LHCN-M2 (cell line): ENCODE measurements at places on chromosomes 13 and 19.

DNA sequence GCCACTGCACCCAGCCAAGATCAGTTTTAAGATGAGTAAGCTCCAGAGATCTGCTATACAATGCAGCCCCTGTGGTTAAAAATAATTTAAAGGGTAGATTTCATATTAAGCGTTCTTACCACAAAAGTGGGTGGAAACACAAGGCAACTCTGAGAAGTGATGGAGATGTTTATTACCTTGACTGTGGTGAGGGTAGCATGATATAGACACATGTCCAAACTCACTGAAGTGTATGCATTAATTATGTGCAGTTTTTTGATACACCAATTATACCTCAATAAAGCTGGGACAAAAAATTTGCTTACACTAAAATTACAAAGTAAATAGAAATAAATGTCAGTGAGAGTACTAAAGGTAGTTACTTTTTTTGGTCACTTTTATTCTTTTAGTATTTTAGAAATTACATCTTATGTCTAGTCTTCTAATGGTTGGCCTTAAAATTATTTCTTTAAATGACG is 696.5 kb downstream of the UQCRFS1 start:
- no peak for DNase-seq

DNA sequence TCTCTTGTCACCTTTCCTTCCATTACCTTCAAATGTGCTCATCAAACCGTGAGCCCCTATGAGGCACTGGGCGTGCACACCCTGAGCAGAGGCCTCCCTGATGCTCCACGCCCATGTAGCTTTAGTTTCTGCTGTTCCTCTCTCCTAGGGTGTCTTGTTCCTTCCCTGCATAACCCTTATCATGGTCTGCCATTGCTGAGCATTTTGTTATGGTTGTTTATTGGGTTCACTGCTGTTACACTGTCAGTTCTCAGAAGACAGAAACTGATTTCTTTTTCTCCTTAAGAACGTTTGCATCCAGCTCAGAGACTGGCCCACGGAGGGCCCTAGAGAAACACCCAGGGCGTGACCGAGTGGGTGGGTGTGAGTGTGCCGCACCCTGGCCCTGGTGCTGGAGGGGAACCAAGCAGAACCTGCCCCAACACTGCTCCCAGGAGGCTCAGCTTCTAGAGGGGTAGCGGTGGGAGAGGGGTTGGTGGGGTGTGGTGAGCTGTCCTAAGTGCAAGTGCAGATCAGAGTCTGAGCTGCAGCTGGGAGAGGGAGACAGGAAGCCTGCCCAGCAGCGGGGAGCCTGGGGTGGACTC is 61.4 kb upstream of the URI1 start:
- no peak for DNase-seq

DNA sequence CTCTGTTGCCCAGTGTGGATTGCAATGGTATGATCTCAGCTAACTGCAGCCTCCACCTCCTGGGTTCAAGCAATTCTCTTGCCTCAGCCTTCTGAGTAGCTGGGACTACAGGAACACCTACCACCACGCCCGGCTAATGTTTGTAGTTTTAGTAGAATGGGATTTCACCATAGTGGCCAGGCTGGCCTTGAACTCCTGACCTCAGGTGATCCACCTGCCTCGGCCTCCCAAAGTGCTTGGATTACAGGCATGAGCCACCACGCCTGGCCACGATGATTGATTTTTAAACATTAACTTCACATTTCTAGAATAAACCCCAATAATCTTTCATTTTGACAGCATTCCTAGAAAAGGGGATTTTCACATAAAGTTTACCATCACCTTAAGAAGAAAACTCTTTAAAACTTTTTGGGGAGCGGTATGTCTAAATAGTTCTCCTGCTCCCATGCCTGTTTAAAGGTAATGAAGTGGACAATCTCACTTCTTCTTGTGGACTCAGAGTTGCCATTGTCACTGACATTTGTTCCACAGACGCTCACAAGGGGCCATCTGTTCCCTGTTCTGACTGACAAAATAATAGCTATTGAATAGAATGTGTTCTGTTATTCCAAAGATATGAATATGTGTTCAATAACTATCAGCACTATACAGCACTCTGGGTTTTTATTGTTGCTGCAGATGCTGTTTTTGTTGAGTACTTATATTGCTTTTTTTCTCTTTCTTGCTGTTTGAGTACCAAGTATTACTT is 66.1 kb upstream of the C1QTNF9B start:
- no peak for DNase-seq

- DNase-seq, result no peak
Observed at GRCh38 chr19:46596008-46596407, 5.1 kb upstream of the CALM3 start.

DNA sequence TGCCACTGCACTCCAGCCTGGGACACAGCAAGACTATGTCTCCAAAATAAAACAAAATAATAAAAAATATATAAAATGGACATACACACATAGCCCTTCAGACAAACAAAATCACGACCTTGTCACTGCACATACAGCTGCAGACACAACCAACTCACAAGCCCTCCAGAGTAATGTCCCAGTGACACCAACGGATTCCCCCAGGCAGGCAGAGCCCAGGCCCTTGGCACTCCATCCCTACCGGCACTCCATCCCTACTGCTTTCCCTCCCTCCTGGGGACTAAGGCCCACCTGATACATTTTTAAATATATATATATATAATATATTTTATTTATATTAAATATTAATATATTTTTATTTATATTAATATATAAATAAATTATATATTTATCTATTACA is 18.5 kb downstream of the ZNF101 start:
- no peak for DNase-seq

DNA sequence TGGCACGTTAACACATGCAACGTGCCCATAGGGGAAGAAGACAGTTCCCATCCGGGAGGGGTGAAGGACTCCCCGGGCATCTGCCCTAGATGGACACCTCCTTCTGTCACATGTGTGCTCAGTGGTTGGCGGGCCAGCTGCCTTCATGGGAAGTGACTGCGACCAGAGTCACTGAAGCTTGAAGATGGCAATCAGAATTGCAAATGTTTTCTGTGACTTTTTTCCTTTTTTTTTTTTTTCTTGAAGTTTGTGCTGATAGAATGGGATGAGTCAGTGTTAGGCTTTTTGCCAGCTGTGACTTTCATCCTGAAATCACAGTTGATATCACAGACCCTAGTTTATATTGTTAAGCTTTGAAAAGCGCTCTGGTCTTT is 109.2 kb upstream of the MCF2L start:
- DNase-seq, result peak; percentile 73

DNA sequence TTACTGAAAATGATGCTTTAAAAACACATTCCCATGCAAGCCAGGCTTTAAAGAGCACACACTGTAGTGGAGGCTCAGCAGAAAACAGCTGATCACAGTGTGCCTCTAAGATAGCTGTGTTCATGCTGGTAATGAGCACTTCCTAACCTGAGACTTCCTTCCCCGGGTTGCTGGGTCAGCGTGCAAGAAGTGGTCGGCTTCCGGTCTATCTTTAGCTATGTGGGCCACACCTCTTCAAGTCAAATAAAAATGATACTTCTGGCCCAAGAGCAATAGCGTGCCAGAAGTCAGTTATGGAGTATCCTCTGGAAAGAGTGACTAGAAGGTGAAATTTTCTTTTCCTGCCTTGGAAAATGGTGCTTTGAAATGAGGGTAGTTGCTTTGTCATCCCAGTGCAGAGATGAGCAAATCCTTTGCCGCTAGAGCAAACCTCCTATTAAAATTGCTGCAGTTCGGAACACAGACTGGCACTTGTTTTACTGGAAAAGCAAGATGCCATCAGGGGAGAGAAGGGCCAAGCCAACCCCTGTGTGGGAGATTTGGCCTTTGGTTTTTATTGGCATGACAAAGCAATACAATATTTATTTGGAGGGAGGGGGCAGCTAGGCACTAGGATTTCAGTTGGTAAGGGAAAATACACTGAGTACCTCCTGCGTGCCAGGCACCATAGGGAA is 64.2 kb downstream of the ARHGAP35 start:
- no peak for DNase-seq

- DNase-seq, result no peak
Observed at GRCh38 chr13:47170971-47171370, 274.1 kb upstream of the HTR2A start.

- DNase-seq, result no peak
Observed at GRCh38 chr19:32674153-32674930, 638 bp downstream of the ANKRD27 start.

- DNase-seq, result no peak
Observed at GRCh38 chr13:47999973-48000372, 1.1 kb downstream of the SUCLA2 start.

GRCh38 chr13:50366488-50367174 is 351.4 kb downstream of the KCNRG start:
- no peak for DNase-seq

- no peak for DNase-seq
Observed at GRCh38 chr13:21228738-21229137, 52.3 kb downstream of the MRPL57 start.

DNA sequence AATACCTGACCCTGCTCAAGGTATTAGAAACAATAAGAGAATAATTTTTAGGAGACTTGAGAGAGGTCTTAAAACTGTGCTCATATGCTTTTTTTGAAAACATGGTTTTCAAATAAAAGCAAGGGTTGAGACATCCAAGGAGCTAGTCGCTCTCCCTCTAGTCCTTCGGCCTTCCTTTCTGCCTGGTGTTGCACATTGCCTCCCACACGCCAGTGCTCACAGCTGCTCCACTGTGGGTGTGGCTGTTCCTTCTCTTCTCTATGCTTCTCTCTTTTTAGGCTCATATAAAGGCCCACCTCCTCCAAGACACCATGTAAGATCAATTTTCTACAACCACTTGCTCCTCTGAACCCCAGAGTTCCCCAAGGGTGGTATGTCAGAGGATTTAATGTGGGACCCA is 352.6 kb downstream of the ENOX1 start:
- peak; percentile 19 for DNase-seq

DNA sequence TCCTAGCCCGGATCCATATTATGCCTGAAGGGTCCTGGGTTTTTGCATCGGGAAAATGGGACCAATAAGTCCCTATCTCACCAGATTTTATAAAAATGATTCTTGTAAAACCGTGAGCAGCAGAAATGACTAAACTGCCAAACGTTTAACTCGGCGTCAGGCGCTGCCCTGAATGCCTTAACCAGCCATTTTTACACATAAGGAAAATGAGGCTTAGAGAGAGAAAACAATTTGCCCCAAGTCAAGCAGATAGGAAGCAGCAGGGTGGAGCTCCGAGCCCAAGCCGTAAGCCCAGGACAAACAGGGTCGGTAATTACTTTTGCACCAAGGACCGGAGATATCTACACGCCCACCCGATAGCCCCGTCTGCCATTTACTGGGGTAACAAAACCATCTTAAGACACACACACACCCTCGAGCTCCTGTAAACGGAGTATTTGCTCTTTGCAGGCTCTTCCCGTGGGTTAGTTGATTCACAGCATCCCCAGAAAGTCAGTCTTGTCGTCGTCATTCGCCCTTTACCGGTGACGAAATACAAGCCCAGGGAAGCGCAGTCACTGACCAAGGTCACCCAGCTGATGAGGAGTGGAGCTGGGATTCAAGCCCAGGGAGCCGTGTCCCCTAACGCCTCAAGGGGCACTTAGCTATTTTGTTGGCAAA is 16.0 kb upstream of the MRI1 start:
- no peak for DNase-seq

DNA sequence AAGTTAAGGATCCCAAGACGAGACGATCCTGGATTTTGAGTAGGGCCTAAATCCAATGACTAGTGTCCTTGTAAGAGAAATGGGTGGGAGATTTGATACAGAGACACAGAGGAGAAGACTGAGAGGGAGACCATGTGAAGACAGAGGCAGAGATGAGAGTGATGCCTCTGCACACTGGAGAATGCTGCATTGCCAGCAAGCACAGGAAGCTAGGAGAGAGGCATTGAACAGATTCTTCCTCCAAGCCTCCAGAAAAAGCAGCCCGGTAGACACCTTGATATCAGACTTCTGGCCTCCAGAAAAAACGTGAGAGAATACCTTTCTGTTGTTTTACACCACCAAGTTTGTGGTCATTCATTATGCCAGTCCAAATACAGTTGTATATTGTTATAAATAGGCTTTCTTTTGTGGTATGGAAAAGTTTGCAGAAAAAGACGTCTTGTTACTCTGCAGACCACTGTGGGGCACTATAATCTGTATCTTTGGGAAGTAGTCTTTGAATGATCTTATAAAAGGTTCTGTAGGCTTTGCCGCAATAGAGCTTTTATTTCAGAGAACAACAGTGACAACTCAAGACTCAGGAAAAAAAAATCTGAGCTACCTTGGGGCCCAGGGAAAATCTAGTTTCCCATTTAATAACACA is 17.9 kb upstream of the RFC3 start:
- peak; percentile 31 for DNase-seq

DNA sequence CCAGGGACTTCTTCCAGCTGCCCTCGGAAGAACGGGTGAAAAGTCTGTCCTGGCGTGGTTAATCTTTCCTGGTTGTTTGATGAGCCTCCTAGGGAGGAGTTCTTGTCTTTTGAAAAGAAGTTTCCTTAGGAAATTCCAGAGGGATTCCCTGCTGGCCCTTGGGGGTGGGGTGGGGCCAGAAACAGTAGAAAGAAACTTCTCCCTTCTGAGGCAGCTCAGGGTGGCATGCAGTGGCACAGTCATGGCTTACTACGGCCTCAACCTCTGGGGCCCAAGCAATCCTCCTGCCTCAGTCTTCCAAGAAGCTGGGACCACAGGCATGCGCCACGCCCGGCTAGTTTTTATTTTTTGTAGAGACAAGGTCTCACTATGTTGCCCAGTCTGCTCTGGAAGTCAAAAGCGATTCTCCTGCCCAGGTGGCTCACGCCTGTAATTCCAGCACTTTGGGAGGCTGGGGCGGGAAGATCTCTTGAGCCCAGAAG is 1.5 kb downstream of the ZNF101 start:
- no peak for DNase-seq

DNA sequence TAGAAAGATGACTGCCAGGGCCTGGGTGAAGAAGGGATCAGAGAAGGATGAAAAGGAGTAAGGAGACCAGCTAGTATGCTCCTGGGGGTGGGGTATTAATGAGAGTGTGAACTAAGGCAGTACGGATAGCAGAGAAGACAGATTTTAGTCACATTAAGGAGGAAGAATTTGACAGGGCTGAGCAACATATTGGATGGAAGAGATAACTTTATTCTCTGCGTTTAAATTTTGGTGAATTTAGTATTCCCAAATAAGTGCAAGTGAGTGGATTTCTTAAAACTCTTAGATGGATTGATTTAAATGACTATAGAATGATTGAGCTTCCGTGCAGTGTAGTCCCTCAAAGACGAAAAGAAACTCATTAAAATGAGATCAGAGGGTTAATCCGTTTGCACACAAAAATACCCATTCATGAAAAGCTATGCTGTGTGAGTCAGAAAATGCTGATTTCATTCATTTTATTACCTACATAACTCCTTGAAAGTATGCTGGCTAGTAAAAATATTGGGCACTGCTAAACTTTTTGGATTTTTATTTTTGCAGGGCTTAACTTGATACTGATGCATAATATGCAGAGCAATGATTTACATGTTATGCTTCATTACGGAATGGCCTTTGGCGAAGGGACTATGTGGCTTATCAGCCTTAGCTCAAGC is 54.1 kb downstream of the WDFY2 start:
- peak; percentile 52 for DNase-seq
